ENCODE measurements at places on chromosomes 5 and 9.

GRCh38 chr5:74538206-74538661, 102.3 kb downstream of the ENC1 start:
- DNase-seq: peak; percentile 67

DNA sequence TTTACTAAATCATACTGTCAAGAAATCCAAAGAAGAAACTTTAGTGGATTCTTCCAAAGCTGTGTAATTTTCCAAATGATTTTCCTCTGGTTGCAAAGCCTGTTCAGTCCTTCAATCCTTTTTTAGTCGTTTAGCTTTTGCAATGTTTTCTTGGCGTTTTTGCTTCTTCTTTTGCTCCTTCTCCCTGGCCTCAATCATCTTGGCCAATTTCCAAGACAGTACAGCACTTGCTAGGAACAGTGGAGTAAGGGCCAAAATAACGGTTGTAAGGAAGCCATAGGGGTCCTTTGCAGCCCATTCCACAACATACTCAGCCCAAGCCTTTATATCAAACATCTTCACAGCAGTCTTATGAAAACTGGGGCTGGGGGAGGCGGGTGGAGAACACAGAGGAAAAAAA, 2.4 kb downstream of the SMIM15 start:
- no peak for DNase-seq

DNA sequence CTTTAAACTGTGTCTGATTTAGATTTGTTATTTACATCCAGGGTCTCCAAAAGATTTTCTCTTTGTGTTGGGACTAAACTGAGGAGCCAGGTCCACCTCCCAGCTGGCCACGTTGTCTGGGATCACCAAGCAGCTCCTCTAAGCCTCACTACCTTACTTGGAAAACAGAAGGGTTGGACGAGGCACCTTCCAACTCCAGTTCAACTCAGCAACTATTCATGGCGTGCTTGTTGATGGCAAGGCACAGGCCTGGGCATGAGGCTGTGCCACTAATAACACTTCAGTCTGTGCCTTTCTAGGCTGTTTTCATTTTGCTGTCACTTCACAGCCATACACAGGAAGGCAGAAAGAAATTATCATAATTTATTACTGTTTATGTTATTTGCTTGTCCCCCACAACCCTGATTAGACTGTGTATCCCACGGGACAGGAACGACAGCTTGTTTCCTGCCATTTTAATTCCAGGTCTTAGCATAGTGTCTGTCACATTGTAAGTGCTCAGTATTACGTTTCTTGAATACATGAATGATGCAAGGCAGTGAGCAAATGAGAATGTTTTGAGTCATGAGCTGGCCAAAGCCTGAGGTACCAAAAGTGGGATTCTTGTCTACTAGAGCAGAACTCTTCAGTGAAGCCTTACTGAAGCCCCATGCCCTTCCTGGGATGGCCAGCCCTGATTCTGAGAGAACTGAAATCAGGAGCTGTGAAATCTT, 125.8 kb downstream of the GALNT10 start:
- DNase-seq: no peak

GRCh38 chr9:121783521-121784507, 132.4 kb downstream of the DAB2IP start:
- no peak for DNase-seq

DNA sequence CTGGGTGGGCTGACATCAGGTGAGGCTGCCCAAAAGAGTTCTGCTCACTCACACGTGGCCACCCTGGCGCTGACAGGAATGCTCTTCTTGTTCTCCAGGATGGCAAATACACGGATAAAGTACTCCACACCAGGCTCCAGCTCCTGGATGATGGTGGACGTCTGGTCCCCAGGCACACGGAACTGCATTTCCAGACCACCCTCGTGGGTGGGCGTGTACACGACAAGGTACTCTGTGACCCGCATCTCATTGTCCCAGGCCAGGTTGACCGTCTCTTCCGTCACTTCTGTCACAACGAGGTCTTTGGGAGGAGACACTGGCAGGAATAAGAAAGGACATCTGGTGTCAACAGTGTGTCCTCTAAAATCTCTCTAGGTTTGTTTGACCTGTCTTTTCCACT, 33.8 kb downstream of the TNC start:
- no peak for DNase-seq

GRCh38 chr5:59711310-59711709, 182.2 kb downstream of the PDE4D start:
- peak; percentile 14 for DNase-seq

DNA sequence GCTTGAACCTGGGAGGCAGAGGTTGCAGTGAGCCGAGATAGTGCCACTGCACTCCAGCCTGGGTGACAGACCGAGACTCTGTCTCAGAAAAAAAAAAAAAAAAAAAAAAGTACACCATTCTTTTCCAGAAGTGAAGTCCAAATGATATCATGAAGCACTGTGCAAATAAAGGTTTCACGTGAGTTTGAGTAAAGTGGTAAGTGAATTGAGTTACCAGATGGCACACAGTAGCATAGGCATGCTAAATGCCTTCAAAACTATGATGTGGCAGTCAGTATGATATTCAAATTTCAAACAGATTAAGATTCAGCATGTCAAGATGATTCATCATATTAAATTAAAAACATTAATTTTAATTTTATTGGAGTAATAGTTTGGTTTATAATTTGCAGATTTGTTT, 195.2 kb downstream of the TAF11L14 start:
- DNase-seq: no peak

GRCh38 chr9:132409828-132410528, at the start of gene CFAP77:
TSS of gene CFAP77 (plus strand) at chr9:132410211. CDS start at chr9:132410272, 61 bp downstream.
- peak; percentile 86 for DNase-seq

DNA sequence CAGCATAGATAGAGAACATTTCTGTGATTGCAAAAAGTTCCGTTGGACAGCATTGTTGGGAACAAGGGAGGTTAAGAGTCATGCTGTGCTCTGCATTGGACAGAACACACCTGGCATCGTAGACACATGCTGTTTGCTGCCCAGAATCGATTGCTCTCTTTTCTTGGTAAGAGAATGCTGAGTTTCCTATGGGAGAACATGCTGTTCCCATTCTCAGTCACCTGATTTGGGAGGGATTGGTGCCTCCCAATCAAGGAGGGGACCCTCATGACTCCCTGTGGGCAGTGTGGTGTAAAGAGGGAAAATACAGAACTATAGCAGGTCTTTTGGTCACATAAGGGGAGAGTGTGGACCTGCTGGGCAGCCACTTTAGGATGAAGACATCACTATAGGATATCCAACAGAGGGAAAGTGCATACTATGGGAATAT, 555.4 kb upstream of the CLINT1 start:
- no peak for DNase-seq

Data from AG20443 (cell line).